ENCODE measurements at places on chromosomes 12 and 14.

DNA sequence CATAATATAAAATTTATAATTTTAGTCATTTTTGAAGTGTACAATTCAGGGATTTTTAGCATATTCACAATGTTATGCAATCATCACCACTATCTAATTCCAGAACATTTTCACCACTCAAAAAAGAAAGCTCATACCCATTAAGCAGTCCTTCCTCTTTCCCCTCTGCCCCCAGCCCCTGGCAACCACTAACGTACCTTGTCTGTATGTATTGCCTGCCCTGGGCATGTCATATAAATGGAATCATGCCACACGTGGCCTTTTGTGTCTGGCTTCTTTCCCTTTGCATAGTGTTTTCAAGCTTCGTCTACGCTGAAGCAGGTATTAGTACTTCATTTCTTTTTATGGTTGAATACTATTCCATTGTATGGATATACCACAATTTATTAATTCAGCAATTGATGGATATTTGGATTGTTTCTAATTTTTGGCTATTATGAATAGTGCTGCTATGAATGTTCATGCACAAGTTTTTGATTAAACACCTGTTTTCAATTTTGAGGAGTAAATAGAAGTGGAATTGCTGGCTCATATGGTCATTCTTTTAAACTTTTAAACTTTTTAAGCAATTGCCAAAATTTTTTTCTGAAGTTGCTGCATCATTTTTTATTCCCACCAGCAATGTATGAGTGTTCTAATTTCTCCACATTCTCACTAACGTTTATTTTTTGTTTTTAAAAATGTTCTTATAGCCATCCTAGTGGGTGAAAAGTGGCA lies 1.6 kb upstream of the SSTR1 start:
- no peak for DNase-seq

- DNase-seq = no peak
Measured at GRCh38 chr12:129075460-129076208, 222.4 kb downstream of the GLT1D1 start.

DNA sequence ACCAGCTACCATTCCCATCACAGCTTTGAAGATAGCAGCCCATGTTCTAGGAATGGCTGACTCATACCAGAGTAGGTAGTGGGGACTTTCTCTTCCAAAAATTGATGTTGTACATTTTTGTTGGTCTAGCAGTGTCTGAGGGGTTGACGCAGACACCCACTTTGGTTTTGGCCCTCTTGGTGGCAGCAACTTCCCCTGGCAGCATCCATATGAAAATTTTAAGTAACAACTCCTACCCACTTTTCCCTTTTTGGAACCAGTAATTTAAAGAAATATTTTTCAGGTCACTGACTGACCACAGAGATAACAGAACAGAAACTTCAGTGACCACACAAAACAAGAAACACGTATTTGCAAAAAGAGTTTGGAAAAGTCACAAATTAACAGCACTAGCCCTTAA lies 162.0 kb upstream of the TMCC3 start:
- no peak for DNase-seq

GRCh38 chr12:107570721-107571120 lies 114.9 kb upstream of the PWP1 start:
- no peak for DNase-seq

GRCh38 chr12:98369581-98369980 lies 145.8 kb upstream of the TMPO start:
- DNase-seq = no peak

- DNase-seq = no peak
Measured at GRCh38 chr14:65813760-65814384, 401.3 kb downstream of the FUT8 start.

GRCh38 chr14:56183631-56184157 lies 65.5 kb downstream of the PELI2 start:
- no peak for DNase-seq

DNA sequence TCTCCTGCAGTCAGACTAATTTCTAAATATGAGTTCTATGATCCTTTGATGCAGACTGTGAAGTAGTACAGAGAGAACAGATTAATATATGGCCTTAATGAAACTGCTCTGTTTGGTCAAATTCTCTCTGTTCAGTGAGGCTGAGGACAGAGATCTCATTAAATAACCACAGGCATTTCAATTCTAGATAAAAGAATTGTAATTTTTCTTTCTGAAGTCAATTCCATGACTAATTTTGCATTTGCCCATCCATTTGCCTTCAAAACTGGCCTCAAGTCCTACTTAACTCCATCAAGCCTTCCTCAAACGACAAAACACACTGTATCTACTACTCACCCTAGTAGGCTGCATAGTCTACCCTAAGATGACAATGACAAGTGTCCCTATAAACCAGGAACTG lies 67.1 kb downstream of the DUSP16 start:
- no peak for DNase-seq

GRCh38 chr12:116459011-116459875 lies 99.9 kb upstream of the MAP1LC3B2 start:
- DNase-seq = no peak

DNA sequence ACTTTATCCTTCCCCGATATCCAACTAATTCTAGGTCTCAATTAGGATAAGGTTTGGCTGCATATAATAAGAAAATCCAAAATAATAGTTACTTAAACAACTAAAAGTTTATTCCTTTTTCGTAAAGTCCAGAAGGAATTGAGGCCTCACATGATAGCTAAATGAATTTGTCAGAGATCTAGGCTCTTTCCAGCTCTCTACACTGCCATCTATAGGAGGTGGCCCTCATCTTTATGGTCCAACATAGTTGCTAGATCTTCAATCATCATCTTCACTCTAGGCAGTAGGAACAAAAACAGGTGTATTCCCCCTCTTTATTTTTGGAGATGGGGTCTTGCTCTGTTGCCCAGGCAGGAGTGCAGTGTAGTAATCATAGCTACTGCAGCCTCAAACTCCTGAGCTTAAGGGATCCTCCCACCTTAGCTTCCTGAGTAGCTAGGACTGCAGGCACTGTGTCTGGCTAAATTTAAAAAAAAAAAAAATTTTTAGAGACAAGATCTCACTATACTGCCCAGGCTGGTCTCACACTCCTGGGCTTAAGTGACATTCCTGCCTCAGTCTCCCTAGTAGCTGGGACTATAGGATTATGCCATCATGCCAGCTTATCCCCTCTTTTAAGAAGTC lies 46.5 kb upstream of the SAV1 start:
- no peak for DNase-seq
